ENCODE measurements at places on chromosomes 3 and 15.

DNA sequence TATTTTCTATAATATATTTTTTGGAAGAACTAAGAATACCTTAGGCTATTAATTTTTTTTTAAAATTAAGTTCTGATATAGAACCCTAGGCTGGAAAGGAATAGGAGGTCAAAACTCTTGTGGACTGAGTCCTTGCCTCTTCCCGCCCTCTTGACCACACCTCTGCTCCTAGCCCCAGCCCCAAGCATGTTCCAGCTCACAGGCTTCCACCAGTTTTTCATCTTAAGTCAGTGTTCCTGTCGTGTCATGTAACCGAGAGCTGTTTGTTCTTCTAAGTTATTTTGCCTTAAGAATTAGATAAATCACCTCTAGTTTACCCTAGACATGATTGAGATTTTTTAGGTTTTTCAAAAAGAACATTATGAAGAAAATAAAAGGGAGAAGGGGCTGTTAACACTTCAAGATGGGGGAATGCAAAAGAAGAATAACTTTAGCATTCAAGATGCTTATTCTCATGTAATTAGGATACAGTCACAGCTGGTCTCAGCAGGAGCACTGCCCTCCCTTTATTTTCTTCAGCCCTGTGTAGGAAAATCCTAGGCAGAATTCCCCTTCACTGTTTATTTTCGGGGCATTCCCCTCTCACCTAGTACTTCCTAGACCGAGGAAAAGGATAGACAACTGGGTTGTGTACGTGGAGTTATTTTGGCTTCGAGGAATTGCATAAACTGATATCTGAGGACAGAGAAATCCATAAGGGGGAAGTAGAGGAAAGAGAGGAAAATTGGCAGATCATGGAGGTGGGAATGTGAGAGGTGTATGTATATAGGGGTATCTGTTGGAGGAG lies 110.2 kb downstream of the CMSS1 start:
- no peak for DNase-seq

- DNase-seq, result no peak
Measured at GRCh38 chr15:31375772-31376171, 49.1 kb downstream of the KLF13 start.

DNA sequence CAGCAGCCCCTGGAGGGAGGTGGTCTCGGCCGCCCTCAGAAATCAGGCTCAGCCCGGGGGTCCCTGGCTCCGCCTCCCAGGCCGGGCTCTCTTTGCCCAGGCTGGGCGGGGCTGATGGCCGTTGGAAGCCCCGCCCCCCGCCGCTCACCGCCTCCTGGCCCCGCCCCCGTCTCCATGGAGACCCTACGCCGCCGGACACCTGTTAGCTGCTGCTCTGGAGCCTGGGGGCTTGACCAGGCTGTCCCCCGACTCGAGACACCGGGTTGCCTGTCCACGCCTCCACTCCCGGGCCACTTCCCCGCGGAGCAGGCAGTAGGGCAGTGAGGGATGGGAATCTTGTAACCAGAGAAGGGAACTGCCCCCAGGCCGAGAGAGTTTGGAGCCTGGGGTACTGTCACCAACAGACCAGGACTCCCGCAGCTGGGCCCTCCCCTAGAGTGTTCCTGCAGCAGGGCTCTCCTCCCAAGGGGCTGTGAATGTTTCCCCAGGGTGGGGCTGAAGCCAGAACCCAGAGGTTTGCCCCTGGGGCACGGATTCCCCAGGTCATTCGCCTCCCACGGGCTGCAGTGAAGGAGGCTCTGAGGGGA lies 27.8 kb upstream of the RPL32 start:
- DNase-seq, result no peak

DNA sequence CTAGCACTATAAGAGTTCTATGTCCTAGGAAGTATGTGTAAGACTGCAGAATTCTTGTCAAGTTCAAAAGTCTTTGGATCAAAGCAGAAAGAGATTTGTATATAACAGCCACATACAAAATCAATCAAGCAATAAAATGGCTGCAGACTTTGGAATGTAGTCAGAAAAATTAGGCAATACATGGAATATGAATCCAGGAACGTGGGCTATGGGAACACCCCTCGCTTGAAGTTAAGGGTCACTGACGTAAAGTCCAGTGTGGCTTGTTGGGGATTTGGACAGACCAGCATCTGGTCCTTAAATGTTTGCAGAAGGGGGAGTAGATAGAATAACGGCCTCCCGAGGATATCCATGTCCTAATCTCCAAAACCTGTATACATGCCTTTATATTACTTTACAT lies 178.6 kb downstream of the ADAMTS9 start:
- DNase-seq, result no peak

DNA sequence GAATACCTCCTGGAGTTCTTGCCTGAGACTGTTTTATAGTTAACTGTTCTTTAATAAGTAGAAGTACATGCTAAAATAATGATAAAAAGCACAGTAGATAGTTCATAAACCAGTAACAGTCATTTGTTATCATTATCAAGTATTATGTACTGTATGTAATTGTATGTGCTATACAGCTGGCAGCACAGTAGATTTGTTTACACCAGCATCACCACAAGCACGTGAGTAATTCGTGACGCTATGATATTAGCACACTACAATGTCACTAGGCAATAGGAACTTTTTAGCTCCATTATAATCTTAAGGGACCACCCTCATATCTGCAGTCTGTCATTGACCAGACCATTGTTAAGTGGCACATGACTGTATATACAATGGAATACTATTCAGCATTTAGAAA lies 534.7 kb downstream of the FHIT start:
- no peak for DNase-seq

DNA sequence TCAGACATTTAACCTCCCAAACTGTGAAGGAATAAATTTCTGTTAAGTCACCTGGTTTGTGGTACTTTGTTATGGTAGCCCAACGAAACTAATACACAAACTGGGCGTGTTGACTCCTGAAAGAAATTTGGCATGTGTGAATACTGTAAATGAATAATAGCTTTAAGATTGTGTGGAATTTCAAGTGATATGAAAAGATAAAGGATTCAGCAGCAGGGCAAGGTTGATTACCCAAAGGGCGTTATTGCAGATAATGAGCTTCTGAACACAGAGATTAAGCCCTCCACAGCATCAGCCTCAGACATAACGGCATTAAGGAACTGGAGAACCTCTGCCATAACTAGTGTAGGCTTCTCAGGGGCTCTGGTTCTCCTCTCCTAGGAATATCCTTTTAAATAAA lies 451.5 kb upstream of the NECTIN3 start:
- DNase-seq, result no peak

- DNase-seq, result no peak
Measured at GRCh38 chr15:47213883-47214282, 503.4 kb upstream of the SEMA6D start.

GRCh38 chr3:35946121-35946853 lies 307.0 kb downstream of the ARPP21 start:
- no peak for DNase-seq

- no peak for DNase-seq
Measured at GRCh38 chr15:63835211-63835568, 1.4 kb upstream of the HERC1 start.

GRCh38 chr3:123664753-123665152 lies 79.9 kb upstream of the HACD2 start:
- no peak for DNase-seq
